ENCODE measurements at places on chromosomes 5 and 9.

DNA sequence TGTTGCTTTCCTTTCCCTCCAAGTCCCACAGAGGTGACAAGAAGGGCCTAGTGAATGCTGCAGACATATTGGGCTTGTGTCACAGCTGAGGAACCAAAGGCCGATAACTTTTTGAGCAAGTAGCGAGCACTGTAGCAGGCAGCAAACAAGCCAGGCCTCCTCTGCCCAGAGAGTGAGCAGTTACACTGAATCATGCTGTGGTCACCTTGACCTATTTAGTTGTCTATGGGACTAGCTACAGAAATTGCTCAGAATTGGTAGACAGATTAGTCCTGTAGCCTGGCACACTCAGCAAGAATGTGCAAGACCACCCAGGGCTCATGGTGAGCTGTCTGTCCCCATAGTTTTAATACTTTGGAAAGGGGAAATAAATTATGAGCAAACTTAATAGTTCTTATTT, 25.2 kb downstream of the ZCCHC9 start:
- no peak for DNase-seq

- DNase-seq = no peak
Observed at GRCh38 chr5:109479260-109479860, 69.6 kb upstream of the PJA2 start.

- DNase-seq = no peak
Observed at GRCh38 chr5:72206160-72206559, 98.9 kb downstream of the MAP1B start.

DNA sequence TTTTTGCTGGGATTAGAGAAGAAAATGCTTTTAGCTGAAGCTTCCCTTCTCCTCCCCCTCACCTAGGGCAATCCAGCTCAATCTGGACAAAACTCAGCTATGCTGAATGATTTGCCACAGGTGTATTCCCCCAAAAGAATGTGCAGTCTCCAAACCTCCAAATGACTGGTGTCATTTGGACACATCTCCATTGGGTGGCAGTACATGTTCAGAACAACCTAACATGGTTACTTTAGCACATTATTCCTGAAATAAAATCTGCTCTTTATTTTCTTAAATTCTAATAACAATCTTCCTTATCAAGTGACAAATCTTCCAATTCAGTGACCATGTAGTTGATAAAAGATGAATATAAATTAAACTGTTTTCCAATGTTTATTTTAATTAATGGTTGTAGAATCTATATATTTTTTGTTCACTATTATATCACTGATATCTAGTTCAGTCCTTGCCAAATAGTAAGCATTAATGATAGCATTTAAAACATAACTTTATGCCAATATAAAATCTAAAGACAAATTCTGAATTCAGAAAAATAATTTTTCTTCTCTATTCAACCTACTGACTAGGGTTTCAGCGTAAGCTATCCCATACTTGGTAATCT, 61.3 kb upstream of the MOCS2 start:
- no peak for DNase-seq

GRCh38 chr9:93827545-93828330, 127.4 kb downstream of the BARX1 start:
- no peak for DNase-seq

- no peak for DNase-seq
Observed at GRCh38 chr5:171270136-171270535, 38.9 kb upstream of the TLX3 start.

- no peak for DNase-seq
Observed at GRCh38 chr5:10306806-10307205, 896 bp downstream of the CMBL start.

DNA sequence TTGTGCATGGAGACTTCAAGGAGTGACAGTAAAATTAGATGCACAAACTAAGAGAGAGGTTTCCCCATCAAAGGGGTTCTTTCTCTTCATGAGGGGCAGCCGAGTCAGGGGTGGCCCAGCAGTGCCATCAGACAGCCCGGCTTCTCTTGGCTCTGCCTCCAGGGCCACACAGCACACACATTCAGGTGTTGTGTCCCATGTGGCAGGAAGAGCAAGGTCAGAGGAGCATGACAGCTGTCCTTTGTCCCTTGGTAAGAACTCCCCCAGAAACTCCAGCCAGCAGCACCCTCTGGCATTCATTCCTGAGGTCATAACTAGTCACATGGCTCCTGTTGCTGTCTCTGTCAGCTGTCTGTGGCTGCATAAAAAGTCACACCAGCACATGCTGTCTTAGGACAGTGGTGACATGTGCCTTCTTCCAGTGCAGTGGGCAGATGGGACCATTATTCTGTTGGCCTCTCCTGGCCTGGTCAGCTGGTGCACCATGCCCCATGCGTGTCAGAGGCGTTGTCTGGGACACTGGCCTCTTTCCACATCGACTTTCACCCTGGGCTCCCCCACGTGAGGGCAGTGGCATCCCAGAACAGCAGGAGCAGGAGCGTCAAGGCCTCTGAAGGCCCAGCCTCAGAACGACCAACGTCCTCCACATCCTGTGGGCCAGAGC, 78.4 kb upstream of the OTULINL start:
- DNase-seq = no peak

GRCh38 chr9:131404581-131404980, 10.7 kb downstream of the PRRC2B start:
- DNase-seq = no peak

GRCh38 chr9:5866685-5867084, 24.0 kb upstream of the MLANA start:
- no peak for DNase-seq

- no peak for DNase-seq
Observed at GRCh38 chr5:157917491-157917890, 58.5 kb upstream of the CLINT1 start.

- no peak for DNase-seq
Observed at GRCh38 chr9:79371948-79372555, 199.7 kb upstream of the TLE4 start.

- DNase-seq = peak; percentile 43
Observed at GRCh38 chr5:170183816-170184687, 48.7 kb upstream of the C5orf58 start.

DNA sequence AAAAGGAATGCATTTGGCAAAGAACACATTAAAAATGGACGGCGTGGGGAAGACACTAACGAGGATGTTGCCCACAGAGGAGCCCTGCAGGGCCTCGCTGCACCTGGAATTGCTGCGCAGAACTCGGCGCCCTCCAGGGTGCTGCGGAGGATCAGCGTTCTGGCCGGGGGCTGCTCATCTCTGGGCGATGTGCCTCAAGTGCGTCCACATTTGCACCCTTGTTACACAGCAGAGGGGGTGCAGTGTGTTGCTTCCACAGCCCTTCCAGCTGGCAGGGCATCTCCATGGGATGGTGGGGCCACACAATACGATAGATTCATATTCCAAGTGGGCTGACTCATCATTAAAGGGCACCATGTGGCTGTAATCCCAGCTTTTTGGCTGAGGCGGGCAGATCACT, 63.1 kb downstream of the AK8 start:
- no peak for DNase-seq

GRCh38 chr5:158958021-158958994, 141.4 kb downstream of the EBF1 start:
- peak; percentile 51 for DNase-seq

GRCh38 chr5:59104400-59105127, 521.7 kb downstream of the RAB3C start:
- DNase-seq = no peak

GRCh38 chr9:36935332-36935731, 98.7 kb downstream of the PAX5 start:
- DNase-seq = no peak

DNA sequence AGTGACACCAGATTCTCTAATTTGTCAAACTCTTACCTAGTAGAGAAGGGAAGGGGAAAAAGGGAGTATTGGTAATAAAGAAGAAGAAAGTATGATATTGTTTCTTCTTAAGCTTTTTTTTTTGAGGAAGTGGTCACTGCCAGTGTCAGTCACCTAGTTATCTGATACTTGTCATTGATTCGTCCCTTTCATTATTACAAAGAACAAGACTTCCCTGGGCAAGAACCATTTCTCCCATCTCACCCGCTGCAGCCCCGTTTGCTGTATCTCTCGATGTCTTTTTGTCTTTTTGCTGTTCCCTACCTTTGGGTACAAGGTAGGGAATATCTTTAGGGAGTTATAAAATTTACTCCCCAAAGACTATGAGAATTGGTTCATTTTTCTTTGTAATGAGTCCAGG, 249.0 kb downstream of the ARHGAP26 start:
- no peak for DNase-seq

GRCh38 chr9:76796296-76796695, 32.1 kb downstream of the PCA3 start:
- DNase-seq = no peak

- DNase-seq = no peak
Observed at GRCh38 chr9:7791394-7791793, 8.2 kb downstream of the DMAC1 start.

DNA sequence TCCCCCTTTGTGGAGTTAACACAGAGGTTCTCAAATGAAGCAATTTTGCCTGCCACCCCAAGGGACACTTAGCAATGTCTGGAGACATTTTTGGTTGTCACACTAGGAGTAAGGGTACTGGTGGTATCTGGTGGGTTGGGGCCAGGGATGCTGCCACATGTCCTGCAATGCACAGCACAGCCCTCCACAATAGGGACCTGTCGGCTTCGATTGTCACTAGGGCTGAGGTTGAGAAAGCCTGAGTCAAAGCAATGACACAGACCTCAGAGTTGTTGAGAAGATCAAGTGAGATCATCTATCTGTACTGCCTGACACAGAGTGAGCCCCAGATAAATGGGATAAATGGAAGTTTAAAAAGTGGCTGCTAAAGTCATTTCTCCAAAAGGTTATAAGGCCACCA, 249.2 kb upstream of the KLF4 start:
- DNase-seq = no peak

GRCh38 chr9:4879115-4879558, 86.4 kb downstream of the RCL1 start:
- no peak for DNase-seq

DNA sequence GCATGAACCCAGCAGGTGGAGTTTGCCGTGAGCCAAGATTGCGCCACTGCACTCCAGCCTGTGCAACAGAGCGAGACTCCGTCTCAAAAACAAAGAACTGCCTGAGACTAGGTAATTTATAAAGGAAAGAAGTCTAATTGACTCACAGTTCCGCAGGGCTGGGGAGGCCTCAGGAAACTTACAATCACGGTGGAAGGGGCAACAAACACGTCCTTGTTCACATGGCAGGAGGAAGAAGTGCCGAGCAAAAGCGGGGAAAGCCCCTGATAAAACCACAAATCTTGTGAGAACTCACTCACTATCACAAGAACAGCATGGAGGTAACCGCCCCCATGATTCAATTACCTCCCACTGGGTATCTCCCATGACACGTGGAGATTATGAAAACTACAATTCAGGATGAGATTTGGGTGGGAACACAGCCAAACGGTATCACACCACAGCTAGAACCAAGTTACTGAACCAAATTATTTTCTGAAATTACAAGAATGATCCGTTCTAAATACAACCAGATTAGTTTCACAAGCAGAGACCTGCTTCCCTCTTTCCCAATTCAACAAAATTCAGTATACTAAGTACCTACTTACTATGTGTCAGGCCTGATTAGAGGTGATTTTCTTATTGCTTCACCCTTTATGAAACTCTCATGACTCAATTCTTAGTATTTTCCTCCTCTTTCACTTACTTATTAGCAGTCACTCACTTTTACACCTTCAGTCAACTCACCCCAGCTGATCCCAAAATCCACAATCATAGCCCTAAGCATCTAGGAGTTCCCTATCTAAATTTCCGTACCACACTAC, 8.4 kb downstream of the UBTD2 start:
- DNase-seq = peak; percentile 22

GRCh38 chr9:115058684-115059315, 59.2 kb downstream of the TNC start:
- DNase-seq = no peak

- peak; percentile 62 for DNase-seq
Observed at GRCh38 chr9:120944434-120944843, 17.8 kb upstream of the TRAF1 start.

DNA sequence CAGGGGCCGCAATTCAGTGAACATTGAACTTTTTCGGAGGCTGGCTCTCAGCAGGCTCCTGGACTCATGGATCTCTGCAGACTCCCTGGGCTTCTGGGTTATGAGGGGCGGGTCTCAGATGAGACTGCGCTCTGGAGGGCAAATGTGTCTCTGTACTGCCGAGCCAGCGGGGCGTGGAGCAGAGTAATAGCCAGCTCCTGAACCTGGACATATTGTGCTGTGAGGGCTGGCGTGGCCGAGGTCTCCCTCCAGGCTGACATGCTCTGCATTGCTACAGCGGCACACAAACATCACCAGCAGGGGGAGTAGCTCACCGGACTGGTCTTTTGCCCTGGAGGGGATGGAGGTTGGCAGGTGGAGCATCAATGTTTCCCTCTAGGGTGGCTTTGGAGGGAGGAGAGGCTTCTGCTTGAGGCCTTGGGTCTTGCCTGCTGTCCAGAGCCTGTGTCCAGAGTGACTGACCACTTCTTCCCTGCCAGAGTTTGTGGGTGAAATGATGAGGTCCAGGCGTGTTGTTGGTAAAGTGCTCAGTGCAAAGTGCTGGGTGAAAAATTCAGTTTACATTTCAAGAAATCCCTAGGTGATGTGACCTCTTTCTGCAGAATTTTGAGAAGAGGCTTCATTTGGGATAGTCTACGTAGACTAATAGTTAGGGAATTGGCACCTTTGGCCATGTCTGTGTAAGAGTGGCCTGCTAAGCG, 10.9 kb upstream of the GADD45G start:
- DNase-seq = peak; percentile 66

DNA sequence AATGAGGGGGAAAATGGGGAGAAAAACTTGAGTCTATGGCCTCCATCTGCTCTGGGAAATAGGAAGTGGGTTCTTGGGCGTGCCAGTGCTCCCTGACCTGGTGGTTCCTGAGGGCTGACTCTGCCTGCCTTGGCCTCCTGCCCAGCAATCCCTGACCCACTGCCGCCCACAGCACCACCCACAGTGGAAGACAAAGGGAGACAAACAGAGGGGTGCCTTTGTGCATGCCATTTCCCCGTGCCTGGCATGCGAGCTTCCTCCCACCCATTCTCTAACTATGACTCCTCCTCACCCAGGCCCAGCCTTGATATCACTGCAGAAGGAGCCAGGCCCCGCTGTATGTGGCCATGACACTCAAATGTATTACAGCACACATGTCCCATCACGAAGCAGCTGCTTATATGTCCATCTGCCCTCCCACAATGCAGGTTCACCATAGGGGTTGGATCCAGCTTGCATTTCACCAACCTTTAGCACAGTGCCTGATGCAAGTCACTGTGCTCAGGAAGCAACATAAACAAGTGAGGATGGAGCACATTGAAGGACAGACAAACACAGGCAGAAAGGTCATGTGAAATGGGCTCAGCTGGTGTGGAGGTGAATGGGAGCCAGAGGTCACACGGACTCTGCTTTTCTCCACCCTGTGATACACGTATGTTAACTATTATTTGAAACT, 84.4 kb downstream of the ADRB2 start:
- no peak for DNase-seq

DNA sequence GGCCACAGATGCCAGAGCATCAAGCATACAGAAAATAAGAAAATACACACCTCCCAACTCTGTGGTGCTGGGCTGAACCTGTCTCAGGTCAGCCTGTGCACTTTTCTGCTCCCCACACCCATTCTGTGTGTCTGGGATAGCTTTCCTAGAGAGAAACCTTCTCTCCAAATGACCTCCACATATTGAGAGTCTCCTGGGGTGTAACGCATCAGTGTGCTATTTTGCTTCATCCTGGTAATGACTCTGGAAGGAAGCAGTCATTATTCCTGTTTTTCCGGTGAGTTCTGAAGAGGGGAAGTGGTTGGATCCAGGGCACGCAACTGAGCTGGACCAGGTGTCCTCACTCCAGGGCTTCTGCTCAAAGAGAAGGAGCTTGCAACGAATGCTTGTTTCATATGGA, 73.2 kb upstream of the SH3PXD2B start:
- DNase-seq = no peak

Measured in memory B cell (primary cell).